ENCODE measurements at places on chromosomes 6 and 20.

DNA sequence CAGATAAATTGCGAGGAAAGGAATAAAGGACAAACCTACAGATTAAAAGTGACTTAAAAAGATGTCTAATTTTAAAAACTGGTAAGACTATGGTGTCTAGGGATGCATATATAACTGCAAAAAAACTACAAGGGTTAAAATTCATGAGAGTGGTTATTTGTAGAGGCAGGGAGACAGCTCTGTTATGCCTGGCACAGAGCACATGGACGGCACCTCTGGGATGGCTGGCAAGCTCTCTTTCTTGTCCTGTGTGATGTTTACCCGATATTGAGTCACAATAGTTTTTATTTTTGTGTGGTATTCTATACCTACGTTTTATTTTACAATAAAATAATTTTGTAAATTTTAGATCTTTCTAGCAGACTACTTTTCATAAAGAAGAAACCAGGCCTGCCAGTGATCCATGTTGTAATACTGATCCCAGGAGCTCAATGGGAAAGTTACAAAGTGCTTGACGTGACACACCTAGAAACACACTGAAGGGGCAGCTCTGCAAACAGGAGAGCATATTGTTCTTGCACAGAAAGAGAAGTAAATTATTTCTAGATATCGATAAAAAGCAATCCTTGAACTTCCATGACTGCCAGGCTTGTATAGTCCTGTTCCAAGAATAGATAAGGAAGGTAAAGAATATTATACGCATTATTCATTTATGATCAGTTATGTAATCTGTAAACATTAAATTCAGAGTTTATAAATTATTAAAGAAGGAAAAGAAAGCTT, 290.0 kb downstream of the PTPRK start:
- no peak overlapping the region for H3K4me3 ChIP-seq
- no peaks in the 10 kb centered on the region for H3K27me3 ChIP-seq
- H3K36me3 ChIP-seq = no peaks in the 10 kb centered on the region
- no peak overlapping the region for H3K27ac ChIP-seq
- no peaks in the 10 kb centered on the region for H3K4me1 ChIP-seq

- peaks cover 10% of the 10 kb centered on the region for H3K4me1 ChIP-seq
- peaks cover 16% of the 10 kb centered on the region for H3K36me3 ChIP-seq
- H3K4me3 ChIP-seq = no peak overlapping the region
- H3K27me3 ChIP-seq = no peaks in the 10 kb centered on the region
- peak overlapping the region; percentile 71 for H3K27ac ChIP-seq
Measured at GRCh38 chr6:111663692-111664564, 58.2 kb upstream of the TRAF3IP2 start.

DNA sequence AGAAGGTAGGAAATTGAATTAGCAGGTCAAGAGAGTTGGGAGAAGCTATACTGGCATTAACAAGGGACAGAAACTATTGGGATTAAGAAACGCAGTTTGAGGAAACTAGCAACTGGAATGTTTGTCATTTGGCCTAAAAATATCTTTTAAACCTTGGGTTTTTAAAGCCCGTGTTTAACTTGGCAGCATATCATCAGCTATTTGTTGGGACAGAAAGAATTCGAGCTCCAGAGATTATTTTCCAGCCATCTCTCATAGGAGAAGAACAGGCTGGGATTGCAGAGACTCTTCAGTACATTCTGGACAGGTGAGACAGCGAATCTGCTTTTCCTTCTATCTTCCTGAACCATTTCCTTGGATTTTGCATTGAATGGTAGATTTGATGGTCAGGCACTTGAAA, 17.8 kb downstream of the ACTR5 start:
- no peak for DNase-seq
- H3K4me1 ChIP-seq = peaks cover 7% of the 10 kb centered on the region
- no peaks in the 10 kb centered on the region for H3K27me3 ChIP-seq
- H3K27ac ChIP-seq = no peak overlapping the region
- H3K36me3 ChIP-seq = peaks cover 28% of the 10 kb centered on the region

DNA sequence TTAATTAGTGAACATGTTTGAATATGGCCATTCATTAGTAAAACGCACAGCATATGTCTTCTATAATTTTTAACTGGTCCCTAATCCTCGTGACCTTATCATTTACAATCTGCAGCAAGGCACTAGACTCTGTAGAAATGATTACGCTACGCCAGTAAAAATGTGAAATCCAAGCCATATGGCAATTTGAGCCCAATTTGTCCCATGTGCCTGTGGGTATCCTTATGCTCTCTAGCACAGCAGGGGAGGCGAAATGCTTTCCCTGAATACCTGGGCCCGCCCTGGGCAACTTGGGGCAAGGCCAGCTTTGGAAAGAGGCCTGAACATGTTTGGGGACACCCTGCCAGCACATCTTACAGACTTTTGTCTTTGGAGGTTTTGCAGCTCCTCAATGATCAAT, 122.7 kb upstream of the AGPAT4 start:
- H3K36me3 ChIP-seq = no peaks in the 10 kb centered on the region
- H3K27ac ChIP-seq = no peak overlapping the region
- H3K27me3 ChIP-seq = no peaks in the 10 kb centered on the region
- no peaks in the 10 kb centered on the region for H3K4me1 ChIP-seq

DNA sequence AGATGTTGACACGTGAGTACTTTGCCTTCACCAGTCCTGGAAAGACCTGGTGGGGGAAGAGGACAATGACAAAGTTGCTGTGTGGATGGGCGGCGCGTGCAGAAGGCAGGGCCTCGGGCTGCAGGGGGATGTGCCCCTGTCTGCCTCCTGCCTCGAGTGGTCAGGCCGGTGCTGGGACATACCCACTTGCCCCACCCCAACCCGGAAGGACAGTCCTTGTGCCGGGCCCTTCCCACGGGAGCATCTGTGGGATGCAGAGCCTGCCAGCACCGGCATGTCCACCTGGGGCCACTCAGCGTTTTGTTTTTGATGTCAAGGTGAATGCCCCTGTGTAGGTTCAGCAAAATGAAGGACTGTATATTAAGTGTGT, 60.5 kb upstream of the BHLHE23 start:
- H3K36me3 ChIP-seq = no peaks in the 10 kb centered on the region
- H3K27ac ChIP-seq = no peak overlapping the region
- peaks cover 11% of the 10 kb centered on the region for H3K27me3 ChIP-seq
- H3K4me1 ChIP-seq = no peaks in the 10 kb centered on the region

DNA sequence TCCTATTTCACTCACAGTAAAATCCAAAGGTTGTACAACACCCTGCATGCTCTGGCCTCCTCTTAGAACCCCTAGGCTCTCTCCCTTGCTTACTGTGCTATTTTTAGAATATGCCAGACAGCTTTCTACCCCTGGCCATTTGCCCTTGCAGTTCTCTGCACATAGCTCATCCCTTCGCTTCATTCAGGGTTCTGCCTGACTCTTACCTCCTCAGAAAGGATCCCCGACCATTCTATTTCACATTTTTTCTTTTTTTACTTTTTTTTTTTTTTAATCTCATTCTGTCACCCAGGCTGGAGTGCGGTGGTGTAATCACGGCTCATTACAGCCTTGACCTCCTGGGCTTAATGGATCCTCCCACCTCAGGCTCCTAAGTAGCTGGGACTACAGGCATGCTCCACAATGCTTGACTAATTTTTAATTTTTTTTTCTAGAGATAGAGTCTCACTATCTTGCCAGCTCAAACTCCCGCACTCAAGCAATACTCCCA, 33.6 kb downstream of the COMMD7 start:
- H3K27ac ChIP-seq = no peak overlapping the region
- DNase-seq = no peak
- no peak overlapping the region for H3K4me3 ChIP-seq

- H3K4me3 ChIP-seq = no peak overlapping the region
- H3K27me3 ChIP-seq = no peaks in the 10 kb centered on the region
- H3K4me1 ChIP-seq = no peaks in the 10 kb centered on the region
- H3K27ac ChIP-seq = no peak overlapping the region
- no peak for DNase-seq
Measured at GRCh38 chr20:11544029-11544678, 373.5 kb upstream of the BTBD3 start.

DNA sequence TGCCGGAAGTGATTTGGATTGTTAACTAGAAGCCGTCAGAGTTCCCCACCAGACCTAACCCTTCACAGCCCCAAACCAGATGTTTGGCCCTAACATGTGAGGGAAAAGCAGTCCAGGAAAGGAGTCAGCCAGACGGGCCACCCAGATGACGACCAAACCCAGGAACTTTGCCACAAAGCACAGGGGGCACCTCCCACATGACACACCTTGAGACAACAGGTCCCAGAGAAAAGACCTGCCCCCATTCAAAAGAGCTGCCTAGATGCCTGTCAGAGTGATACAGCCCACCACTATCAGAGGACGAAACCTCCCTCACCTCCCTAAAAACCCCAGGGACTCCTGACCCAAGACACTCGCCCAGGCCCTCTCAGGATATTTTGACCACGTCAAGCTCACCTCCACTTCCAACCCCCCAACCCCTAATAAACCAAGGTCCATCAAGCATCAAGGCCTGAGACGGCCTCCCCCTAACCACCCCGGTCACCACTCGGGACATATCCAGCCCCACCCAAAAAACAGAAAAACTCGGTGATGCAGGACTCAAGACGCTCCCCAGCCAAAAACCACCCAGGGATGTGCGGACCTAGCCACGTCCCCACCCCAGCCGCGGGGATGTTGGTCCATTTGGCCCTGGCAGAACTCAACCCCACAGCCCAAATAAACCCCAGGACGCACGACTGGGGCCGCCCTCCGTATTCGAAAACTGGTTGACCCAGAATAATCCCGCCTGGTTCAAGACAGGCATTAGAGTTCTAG, 662 bp downstream of the ZNF343 start:
- H3K27ac ChIP-seq = peak overlapping the region; percentile 31
- H3K27me3 ChIP-seq = peaks cover 6% of the 10 kb centered on the region
- H3K4me3 ChIP-seq = peak overlapping the region; percentile 96

- H3K27me3 ChIP-seq = no peaks in the 10 kb centered on the region
- no peak for DNase-seq
- H3K36me3 ChIP-seq = no peaks in the 10 kb centered on the region
- no peak overlapping the region for H3K4me3 ChIP-seq
- H3K27ac ChIP-seq = no peak overlapping the region
- H3K4me1 ChIP-seq = no peaks in the 10 kb centered on the region
Measured at GRCh38 chr6:83735461-83735860, 26.6 kb upstream of the SNAP91 start.

- H3K27ac ChIP-seq = no peak overlapping the region
- H3K4me1 ChIP-seq = no peaks in the 10 kb centered on the region
- no peaks in the 10 kb centered on the region for H3K36me3 ChIP-seq
- no peak overlapping the region for H3K4me3 ChIP-seq
- H3K27me3 ChIP-seq = peaks cover 3% of the 10 kb centered on the region
- no peak for DNase-seq
Measured at GRCh38 chr20:59421920-59422637, 121.7 kb downstream of the EDN3 start.

DNA sequence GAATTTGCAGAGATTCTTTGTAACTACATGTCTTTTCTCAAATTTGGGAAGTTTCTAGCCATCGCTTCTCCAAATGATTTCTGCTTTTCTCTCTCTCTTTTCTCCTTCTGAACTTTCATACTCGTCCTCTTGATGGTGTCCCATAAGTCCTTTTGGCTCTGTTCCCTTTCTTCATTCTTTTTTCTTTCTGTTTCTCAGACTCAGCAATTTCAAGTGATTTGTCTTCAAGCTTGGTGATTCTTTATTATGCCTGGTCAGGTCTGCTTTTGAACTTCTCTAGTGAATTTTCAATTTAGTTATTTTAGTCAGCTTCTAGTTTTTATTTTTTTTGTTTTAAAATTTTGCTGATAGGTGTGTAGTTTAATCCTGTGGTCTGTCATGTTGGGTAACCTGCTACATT, 57.6 kb upstream of the EEF1E1 start:
- no peak overlapping the region for H3K27ac ChIP-seq
- H3K4me3 ChIP-seq = no peak overlapping the region
- H3K4me1 ChIP-seq = no peaks in the 10 kb centered on the region
